ENCODE measurements at places on chromosomes 2 and 18. TPM values are rescaled to one million over a fixed set of nuclear protein-coding genes. Genes with fewer than 3 reads are reported as not detected.

FAM98A gene
- total RNA-seq = 36.6 TPM

CYRIA gene
- total RNA-seq = 2.9 TPM

FAM237A gene
- total RNA-seq = not detected

DPYSL5 gene
- not detected for total RNA-seq

OTOF gene
- total RNA-seq = 0.81 TPM

KATNAL2 gene
- 0.32 TPM for total RNA-seq

PLEK gene
- not detected for total RNA-seq

CNTNAP5 gene
- not detected for total RNA-seq

GPAT2 gene
- 8.5 TPM for total RNA-seq

STAT4 gene
- total RNA-seq = 7.8 TPM

DIPK1C gene
- not detected for total RNA-seq

ALK gene
- not detected for total RNA-seq

CNNM4 gene
- 2.0 TPM for total RNA-seq

ACMSD gene
- not detected for total RNA-seq

PTPRM gene
- 66.9 TPM for total RNA-seq

ABHD1 gene
- not detected for total RNA-seq

MYOM1 gene
- total RNA-seq = under 0.01 TPM

NEB gene
- total RNA-seq = under 0.01 TPM

NT5DC4 gene
- total RNA-seq = not detected

CRACDL gene
- 0.32 TPM for total RNA-seq

TRIM54 gene
- not detected for total RNA-seq

SOWAHC gene
- total RNA-seq = 11.2 TPM

GALNT5 gene
- 4.2 TPM for total RNA-seq

SFT2D3 gene
- 4.0 TPM for total RNA-seq

REG3A gene
- total RNA-seq = not detected

CTAGE1 gene
- total RNA-seq = not detected

PROC gene
- not detected for total RNA-seq

PLB1 gene
- total RNA-seq = under 0.01 TPM

DSG1 gene
- total RNA-seq = not detected
